ENCODE measurements at places on chromosomes 12 and 14.

DNA sequence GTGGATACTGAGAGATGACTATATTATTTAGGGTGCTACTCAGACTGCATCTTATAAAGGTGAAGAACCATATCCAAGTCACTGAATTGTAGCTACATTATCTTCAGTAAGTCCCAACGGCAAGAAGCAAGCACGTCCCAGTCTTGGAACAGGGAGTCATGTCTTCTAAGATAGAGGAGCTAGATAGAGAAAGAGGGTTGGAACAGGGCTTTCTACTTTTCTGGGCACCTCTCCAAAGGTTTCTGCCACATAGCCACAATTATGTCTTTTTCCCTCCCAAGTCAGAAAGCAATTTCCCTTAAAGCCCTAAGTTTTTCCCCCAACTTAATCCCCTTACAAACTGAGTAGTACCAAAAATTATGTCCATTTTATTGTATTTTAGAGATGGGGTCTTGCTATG is 22.4 kb downstream of the MAPK1IP1L start:
- no peak for DNase-seq

DNA sequence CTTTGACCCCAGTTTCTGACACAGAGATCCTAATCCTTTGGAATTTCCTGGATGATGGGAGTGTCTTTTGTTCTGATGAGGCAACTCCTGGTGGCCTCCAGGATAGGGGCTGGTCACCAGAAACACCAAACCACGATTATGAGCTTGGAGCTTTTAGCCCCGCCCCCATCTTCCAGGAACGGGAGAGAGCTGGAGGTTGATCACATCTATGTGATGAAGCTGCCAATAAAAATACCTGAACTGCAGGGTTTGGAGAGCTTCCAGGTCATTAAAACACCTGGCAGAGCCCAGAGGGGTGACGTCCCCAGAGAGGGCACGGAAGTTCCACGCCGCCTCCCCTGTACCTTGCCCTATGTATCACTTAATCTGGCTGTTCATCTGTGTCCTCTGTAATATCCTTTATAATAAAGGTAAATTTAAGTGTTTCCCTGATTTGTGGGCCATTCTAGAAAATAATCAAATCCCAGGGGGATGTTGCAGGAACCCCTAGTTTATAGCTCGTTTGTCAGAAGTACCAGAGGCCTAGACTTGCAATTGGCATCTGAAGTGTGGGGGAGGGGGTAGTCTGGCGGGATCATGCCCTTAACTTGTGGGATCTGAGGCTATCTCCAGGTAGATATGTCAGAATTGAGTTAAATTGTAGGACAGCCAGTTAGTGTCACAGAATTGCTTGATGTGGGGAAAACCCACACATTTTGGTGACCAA is 21.2 kb downstream of the APPL2 start:
- DNase-seq = no peak

GRCh38 chr12:65534238-65534841 is 255.9 kb downstream of the MSRB3 start:
- no peak for DNase-seq

- DNase-seq = no peak
These were observed 420.6 kb downstream of the RAD51B start for GRCh38 chr14:68239988-68240771.

DNA sequence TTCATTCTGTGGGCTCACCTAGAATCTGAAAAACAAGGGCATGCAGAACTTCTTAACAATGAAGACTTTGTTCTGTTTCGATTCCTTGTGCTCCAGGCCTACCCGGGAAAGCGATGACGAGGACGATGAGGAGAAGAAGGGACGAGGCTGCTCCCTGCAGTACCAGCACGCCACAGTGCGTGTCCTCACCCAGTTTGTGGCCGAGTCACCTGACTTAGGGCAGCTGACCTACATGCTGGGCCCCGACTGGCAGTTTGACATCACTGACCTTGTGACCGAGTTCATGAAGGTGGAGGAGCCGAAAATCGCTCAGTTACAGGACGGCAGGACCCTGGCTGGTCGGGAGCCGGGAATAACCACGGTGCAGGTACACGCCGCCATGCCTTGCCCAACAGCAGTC is 585.4 kb downstream of the AACS start:
- DNase-seq = no peak

- no peak for DNase-seq
These were observed 259.9 kb upstream of the MDGA2 start for GRCh38 chr14:47935332-47935731.

DNA sequence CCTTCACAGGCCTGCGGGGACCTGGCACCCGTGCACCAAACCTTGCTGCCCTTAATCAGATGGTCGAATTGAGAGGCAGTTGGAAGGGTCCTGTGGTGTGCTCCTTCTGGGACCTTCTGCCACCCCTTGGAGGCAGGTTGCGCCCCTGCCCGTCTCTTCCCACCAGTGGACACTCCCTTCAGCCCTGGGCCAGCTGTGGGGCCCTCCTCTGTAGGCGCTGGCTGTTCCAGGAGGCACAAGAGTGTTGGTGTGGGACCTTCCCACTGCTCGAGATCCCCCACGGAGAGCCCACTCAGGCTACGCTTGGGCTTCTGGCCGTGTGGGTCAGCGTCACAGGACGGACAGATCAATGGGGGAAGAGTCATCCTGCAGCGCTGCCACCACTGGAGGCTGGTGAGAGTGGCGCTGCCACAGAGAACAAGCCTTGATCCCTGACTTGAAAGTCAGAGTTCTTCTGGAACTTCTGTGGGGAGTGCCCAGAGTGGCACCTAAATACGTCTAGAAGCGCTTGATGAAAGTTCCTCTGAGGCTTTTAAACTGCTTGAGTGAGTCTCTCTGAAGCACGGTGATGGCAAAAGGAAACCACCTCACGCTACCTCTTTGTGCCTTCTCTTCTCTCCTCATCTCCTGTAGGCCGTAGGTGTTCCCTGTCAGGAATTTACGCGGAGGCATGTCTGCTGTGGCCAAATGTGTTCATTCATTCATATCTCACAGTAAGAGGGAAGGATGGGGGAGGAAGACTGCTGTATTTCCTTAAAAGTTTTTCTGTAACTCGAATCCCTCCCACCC is 48.3 kb downstream of the TRAF3 start:
- DNase-seq = no peak

DNA sequence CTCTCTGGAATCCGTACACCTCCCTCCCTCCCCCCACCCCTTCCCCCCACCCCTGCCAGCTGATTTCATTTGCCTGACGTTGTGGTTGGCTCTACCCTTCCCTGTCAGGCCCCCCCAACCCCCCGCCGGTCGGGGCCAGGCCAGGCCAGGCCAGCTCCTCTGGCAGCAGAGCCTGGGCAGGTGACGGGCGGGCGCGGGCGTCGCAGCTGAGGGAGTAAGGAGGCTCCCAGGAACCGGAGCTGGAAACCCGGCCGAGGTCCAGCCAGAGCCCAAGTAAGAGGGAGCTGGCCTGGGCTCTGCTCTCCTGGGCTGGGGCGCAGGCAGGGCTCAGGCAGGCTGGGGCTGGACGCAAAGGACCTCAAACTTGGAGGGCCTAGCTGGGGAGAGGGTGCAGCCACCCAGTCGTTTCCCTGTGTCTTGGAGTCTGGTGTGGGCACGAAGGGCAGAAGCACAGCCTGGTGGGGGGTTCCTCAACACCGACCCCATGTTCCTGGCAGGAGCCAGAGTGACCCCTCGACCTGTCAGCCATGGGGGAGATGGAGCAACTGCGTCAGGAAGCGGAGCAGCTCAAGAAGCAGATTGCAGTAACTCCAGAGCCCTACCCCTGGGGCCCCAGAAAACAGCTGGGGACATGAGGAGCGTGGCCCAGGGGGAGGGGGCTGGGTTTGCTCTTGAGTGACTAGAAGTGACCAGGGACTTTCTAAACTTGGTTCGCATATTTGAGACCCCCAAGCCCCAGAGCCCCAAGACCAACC is at the start of gene GNB3:
Gene GNB3, plus strand, starts transcription at position 165 of the 755 bp plus-strand sequence. Its CDS starts 363 bp downstream, at position 528.
- no peak for DNase-seq

DNA sequence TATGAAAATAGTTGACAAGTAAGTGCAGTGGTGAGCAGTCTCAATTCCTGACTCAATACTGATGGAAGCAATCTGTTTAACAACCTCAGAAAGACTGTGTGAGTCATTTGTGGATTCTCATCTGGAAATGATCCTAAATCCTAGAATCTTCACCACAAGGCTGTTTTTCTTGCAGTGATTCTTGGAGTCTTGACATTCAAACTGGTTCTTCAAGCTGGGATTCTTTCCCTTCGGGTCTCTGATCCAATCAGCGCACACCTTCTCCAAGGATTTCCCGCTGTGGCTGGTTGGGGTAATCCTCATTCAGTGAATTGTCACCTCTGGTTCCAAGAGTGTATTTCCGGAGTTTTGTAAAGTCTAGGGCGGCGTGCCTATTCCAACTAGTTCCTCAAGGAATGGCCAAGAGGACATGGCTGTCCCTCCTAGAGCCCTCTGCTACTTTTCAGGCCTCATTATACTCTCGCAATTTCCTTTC is 37.7 kb upstream of the FOXJ2 start:
- no peak for DNase-seq

DNA sequence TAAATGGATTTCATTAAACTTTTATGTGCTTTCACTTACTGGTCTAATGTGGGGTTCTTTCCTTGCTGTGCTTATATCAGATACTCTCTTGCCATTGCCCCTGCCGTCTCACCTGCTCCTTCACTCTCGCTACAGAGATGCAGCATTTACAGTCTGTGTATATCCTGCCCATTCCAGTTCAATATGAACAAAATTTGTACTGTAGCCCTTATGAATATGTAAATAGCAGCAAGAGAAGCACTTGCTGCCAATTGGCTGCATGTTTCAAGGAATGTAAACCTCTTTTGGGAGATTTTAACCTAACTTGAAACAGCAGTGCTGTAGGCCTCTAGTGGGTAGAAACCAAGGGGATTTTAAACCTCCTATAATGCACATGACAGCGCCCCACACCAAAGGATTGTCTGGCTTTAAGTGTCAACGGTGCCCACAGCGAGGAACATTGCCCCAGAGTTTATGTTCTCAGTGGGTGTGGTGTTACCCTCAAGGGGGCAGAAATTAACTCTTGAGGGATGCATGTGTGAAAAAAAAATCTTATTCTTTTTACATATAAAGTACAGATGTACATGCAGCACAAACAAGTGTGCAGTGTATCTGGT is 19.1 kb downstream of the PCNX1 start:
- no peak for DNase-seq

- DNase-seq = no peak
These were observed 60.4 kb downstream of the RASSF8 start for GRCh38 chr12:26018926-26019325.

GRCh38 chr14:74249433-74250375 is 10.5 kb downstream of the VSX2 start:
- no peak for DNase-seq

DNA sequence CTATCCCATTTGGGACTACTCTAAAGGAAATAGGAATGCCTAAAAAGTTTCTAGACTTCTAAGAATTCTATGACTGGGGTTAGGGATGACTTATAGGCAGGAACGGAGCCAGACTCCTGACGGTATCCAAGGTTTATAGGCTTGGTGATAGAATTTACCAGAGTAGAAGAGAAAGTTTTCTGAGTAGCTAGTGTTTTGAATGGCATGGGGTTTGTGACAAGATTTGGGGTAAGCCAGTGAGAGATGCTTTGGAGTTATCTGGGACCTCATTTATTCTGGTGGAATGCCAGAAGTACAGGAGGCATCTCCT is 444.6 kb downstream of the RAD51B start:
- DNase-seq = no peak

DNA sequence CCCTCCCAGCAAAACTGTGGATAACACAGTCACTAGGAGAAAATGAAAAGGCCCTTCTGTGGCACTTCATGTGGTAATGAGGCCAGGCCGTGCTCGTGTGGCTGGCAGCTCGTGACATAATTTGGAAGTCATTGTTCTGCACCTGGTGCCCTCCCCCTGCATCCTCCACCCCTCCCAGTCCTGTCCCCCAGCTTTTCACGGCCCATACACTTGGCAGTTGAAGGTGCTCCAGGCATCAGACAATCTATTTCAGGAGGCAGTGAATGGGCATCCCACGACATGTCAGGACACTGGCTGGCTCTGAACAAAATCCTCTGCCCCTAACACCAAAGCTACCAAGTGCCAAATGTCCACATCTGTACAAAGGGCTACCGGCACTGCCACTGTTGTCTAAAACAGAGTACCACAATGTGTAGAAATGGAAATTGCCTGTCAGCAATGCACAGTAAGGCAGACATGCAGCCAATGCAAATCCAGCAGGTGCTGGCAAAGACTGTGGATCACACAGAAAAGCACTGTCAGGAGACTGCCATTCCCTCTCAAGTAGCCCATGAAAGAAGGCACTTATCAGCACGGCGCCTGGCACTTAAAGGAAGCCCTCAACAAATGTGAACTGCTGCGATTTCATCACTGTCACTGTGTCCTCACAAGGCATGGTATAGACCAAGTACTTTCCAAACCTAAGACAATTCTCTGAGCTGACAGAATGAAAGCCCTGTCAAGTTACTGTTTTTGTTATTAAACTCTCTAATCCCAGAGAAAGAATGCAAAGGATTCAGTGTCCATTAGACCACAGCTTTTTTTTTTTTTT is 39.1 kb downstream of the CORO1C start:
- no peak for DNase-seq

DNA sequence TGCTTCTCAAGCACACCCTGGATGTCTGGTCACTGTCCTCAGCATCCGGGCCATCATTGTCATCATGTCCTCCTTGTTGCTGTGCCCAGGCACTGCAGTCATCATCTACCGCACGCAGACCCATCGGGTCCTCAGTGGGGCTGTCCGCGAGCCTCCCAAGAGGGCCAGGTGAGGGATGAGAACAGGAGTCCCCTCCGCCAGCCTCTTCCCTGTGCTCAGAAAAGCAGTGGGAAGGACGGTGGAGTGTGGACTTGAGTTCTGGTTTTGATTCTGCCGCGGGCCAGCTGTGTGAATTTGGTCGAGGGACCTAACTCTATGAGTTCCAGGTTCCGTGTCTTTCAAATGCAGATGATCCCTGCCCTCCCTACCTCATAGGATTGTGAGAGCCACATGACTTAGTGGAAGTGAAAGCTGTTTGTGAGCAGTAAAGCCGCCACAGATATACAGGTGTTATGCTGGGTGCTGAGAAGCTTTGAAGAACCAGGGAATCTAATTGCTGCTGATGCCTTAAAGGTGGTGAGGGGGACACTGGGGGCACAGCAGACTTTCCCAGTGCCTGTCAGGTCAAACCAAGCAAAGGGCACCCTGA is 122.9 kb upstream of the RAP1B start:
- DNase-seq = no peak

- no peak for DNase-seq
These were observed 180.8 kb downstream of the ZFP36L1 start for GRCh38 chr14:68612049-68612448.

DNA sequence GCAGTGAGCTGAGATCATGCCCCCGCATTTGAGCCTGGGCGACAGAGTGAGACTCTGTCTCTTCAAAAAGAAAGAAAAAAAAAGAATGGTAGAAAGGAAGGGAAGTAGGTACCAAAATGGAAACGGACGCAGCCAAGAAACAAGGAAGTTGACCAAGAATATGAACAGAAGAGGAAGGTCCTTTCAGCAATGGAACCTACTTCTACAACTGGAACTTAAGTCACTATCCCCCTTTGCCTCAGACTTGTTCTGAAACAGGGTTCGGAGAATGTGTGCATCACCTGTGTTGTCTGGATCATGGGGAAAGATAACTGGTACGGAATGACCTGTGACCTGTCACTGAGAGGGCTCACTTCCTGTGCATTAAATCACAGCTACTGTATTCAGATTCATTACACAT is 43.9 kb upstream of the RNASE1 start:
- DNase-seq = no peak

Measured in CD4-positive, alpha-beta T cell treated with Interleukin-6 at 100 ng/mL for 8 hours (primary cell).